CD4-positive, alpha-beta memory T cell (primary cell): ENCODE measurements at places on chromosomes 1 and 21.

GRCh38 chr1:85504417-85504816 lies 39.5 kb upstream of the DDAH1 start:
- no peak overlapping the region for H3K27ac ChIP-seq
- no peaks in the 10 kb centered on the region for H3K4me1 ChIP-seq
- no peak for DNase-seq
- no peaks in the 10 kb centered on the region for H3K27me3 ChIP-seq

DNA sequence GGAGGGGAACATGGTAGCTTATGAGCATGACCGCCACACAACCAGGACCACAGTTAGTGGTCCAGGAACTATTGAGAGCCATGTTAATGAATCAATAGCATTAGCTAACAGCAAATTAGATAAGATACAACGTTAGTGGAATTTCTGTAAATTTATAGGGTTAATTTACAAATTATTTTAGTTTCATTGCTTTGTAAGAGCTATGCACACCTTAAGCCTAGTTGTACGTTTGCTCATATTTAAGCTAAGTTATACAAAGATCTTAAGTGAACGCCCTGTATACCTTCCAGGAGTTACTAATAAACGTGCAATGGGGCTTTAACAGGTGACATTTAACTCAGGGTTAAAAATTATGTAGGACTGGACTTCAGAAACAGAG lies 749 bp downstream of the EXOSC10 start:
- H3K27me3 ChIP-seq: no peaks in the 10 kb centered on the region
- DNase-seq: no peak
- H3K27ac ChIP-seq: peak overlapping the region; percentile 89
- peak overlapping the region; percentile 96 for H3K4me3 ChIP-seq
- H3K36me3 ChIP-seq: peaks cover 15% of the 10 kb centered on the region
- H3K4me1 ChIP-seq: peaks cover 18% of the 10 kb centered on the region

DNA sequence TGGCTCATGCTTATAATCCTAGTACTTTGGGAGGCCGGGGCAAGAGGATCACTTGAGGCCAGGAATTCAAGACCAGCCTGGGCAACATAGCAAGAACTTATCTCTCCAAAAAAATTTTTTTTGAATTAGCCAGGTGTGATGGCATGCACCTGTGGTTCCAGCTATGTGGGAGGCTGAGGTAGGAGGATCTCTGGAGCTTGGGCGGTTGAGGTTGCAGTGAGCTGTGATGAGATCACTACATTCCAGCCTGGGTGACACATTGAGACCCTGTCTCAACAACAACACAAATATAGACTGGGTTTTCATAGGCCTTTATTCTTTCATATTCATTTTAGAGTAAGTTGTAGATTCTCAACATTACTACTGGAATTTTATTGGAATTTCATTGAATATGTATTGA lies 12.8 kb downstream of the MED18 start:
- no peaks in the 10 kb centered on the region for H3K4me1 ChIP-seq
- H3K4me3 ChIP-seq: no peak overlapping the region
- no peak for DNase-seq
- H3K36me3 ChIP-seq: no peaks in the 10 kb centered on the region

DNA sequence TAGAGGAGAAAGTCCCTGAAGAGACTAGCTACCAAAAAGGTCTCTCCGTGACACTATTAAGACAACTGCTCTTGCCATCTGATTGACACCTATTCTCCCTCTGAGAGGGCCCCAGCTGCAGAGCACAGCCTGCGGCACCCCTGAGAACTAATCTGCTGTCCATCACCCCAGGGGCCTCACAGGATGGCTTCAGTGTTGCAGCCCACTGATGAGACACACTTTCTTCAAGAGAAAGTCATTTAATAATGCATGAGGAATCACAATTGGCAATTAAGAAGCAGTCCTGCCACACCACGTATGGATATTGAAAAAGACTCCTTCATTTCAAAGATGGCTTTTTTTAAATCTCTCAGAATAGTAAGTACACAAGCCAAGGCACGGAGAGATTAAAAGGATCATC lies 48.9 kb downstream of the CAPN8 start:
- no peak for DNase-seq
- H3K27me3 ChIP-seq: no peaks in the 10 kb centered on the region
- no peaks in the 10 kb centered on the region for H3K4me1 ChIP-seq
